NCI-H1105 treated with DMSO at 0.1 percent for 48 hours (cell line): ENCODE measurements at places on chromosomes 2 and 18.

DNA sequence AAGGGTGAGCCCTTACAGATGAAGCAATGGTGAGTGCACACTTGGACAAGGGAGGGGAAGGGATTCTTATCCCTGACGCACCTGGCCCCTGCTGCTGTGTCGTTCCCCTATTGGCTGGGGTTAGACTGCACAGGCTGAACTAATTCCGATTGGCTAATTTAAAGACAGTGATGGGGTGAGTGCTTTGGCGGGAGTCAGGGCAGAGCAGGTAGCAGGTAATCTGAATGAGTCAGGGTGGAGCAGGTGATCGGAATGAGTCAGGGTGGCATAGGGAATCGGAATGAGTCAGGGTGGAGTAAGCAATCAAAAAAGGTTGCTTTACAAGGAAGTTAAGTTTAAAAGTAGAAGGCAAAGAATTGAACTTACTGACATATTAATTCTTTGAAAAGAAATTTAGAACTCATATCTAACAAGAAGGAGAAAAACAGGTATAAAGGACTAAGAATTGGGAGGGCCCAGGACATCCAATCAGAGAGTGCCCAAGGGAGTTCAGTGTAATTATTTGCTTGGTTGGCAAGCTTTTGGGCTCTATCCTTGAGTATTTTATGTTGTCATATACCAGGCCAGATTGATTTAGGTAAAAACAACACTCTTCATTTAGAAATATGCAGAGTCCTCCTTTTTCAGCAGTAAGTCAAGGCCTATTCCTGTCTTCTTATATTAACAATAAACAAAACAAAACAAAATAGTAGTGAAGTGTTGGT is 52.3 kb upstream of the RALBP1 start:
- no peak for DNase-seq

GRCh38 chr2:237392186-237392585 is 21.8 kb downstream of the COL6A3 start:
- DNase-seq, result no peak

- DNase-seq, result no peak
These were observed 162.1 kb upstream of the TFPI start for GRCh38 chr2:187716301-187716700.

GRCh38 chr18:336713-337112 is 68.9 kb upstream of the THOC1 start:
- no peak for DNase-seq

GRCh38 chr2:223469270-223470046 is 132.7 kb downstream of the SCG2 start:
- no peak for DNase-seq

- no peak for DNase-seq
These were observed 324.1 kb downstream of the DLGAP1 start for GRCh38 chr18:4130734-4131719.

DNA sequence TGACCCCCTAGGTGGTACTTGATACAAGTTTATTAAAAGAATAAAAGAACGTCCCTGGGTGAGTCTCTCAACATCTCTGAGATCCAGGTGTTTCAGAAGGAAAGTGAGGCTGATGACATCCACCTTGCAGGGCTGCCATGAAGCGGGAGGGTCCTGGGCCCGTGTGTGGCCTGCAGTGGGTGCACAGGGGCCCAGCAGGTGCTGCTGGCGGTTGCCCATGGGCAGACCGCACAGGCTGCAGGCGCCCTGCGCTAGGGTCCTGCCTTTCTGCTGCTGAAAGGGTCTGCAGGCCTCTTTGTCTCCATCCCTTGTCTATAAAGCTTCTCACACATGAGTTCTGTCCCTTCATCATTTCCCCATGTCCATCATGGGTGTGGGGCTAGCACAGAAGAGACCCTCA is 247.0 kb downstream of the TFCP2L1 start:
- DNase-seq, result no peak

GRCh38 chr18:50790948-50791347 is 28.9 kb downstream of the MRO start:
- no peak for DNase-seq

GRCh38 chr2:148726228-148726627 is 81.7 kb downstream of the EPC2 start:
- DNase-seq, result no peak

DNA sequence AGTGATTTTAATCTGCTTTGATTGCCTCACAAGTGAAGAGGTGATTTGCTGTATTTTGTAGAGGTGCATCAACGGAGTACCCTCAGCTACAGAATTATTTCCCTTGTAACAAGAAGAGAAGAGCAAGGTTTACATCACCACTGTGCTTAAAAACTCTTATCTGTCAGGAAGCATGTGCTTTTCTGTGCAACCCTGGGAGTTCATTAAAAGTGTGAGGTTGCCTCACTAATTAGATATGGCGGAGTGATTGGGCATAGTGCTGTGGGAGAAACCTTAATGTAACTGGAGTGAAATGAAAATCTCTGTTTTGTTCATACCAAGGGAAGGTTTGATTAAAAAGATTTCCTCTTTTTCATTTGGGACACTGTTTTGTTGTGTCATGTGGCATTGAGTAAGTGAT is 544.7 kb downstream of the PARD3B start:
- no peak for DNase-seq

- DNase-seq, result no peak
These were observed 18.3 kb upstream of the KCNK3 start for GRCh38 chr2:26674002-26674751.

DNA sequence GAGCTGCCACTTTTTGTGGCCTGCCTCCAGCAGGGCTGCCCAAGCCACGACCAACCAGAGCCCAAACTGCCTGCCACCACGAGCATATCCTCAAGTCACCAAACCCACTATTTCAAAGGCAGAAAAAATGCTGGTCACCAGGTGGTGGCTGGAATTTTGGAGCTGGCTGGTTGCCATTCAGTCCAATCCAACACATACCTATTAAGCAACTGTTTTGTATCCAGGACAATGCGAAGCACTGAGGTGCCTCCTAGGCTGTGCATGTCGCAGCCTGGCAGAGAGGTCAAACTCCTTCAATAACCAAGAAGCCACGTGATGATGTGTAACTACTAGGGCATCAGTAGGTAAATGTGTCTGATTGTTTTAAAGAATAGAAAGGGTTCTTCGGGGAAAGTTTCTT is 108.3 kb upstream of the PPP1CB start:
- no peak for DNase-seq

GRCh38 chr2:106990297-106990696 is 104.3 kb upstream of the ST6GAL2 start:
- DNase-seq, result no peak

- no peak for DNase-seq
These were observed 64.8 kb upstream of the RND3 start for GRCh38 chr2:150552041-150552820.

- peak; percentile 34 for DNase-seq
These were observed 593 bp upstream of the ACTR2 start for GRCh38 chr2:65227020-65227455.

DNA sequence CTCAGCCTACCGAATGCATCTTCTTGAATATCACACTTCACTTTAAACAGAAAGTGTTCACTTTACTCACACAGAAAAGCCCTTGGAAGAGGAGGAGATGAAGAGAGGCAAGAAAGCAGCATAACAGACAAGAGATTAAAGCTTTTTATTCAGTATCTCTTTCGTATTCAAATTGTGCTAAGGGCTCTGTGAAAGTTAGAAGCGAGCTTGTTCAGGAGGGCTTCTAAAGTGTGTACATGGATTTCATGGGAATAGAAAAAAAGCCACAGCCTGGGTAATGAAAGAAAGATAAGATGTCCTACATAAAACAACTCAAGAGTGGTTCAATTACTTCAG is 531.9 kb downstream of the TMEM182 start:
- DNase-seq, result no peak

DNA sequence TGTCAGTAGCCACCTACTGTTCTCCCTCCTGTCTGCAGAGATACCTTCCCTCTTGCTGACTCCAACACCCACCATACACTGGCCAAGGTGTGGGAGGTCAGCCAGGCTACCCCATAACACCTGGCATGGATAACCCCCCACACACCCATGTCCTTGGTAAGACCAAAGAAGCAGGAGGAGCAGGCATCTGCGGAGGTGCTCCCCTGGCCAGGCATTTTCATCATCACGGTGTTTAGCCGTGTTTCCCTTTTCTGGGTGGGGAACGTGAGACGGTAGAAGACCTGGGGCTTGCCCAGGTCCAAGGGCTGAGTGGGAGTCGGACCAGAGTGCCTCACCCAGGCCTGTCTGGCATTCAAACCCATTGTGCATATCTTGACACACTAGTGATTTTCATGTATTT is 150.3 kb downstream of the SMAD7 start:
- DNase-seq, result no peak

GRCh38 chr2:147092266-147092665 is 752.6 kb upstream of the ACVR2A start:
- DNase-seq, result no peak

- no peak for DNase-seq
These were observed 655.3 kb upstream of the FAM98A start for GRCh38 chr2:34254272-34254878.

DNA sequence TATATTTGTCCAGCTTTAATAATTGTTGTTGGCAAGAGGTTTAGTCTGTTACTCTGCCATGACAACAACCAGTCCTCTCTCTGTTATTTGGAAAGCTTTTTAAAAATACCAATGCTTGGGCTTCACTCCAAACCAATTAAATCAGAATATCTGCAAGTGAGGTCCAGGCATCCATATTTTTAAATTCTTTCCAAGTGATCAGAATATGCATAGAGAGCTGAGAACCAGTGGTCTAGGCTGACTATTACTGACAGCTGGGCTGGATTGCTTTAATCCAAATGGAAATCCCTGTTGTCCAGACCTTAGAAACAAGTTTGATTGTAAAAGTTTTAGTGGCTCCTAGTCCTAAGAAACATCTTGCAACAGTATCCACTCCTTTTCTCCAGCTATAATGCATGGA is 1059.7 kb upstream of the ACVR2A start:
- no peak for DNase-seq

DNA sequence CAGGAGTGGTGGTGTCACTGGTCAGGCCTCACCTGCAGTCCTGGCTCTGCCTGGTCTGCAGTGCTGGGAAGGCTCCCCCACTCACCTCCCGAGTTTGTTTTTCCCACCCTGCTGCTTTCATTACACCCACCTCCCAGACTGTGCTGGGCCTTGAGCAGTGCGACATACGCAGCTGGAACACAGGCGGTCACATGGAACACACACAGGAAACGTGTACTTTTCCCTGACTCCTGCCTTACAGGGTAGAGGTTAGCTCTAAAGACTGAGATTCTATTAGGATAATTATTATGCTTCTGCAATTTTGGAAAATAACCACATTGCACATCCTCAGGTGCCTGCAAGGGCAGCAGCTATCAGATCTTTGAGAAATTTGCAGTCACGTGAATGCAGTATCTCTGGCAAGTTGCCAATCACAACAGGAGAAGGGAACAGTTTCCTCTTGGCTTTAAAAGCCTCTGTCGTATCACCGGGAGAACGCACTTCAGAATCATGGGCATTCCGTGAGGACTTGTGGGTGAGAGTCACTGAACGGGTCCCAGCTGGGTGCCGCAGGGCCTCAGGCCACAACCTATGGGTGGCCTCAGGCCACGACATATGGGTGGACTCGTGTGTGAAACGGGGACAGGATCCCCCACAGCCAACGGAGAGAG is 136.5 kb downstream of the ZNF236 start:
- peak; percentile 78 for DNase-seq

GRCh38 chr2:218066926-218067515 is 2.0 kb upstream of the RUFY4 start:
- no peak for DNase-seq

DNA sequence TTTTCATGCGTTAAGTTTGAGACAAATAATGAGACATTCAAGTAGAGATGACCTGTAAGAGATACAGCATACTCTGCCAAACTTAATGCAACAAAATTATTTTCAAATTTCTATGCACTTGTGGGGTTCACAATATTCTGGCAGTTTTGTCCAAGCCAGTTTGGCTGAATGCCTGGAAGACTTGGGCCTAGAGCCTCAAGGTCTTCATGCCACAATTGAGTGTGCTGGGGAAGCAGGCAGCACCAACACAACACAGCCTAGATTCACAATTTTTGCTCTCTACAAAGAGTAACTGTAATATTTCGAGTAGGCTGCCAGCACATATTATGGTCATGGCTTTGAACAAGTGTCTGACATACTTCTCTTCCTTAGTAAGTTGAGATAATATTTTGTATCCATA is 461.4 kb upstream of the SPHKAP start:
- no peak for DNase-seq
